ENCODE measurements at places on chromosomes 12 and 14. TPM values are rescaled to one million over a fixed set of nuclear protein-coding genes. Genes with fewer than 3 reads are reported as not detected.

Gene SYNE3
- polyA plus RNA-seq: 0.05 TPM

Gene LALBA
- not detected for polyA plus RNA-seq

Gene TAS2R31
- 0.28 TPM for polyA plus RNA-seq

Gene TROAP
- polyA plus RNA-seq: 49.3 TPM

Gene TPPP2
- not detected for polyA plus RNA-seq

Gene NDRG2
- 4.1 TPM for polyA plus RNA-seq

Gene AHNAK2
- polyA plus RNA-seq: 46.5 TPM

- peak; percentile 82 for DNase-seq
Measured at GRCh38 chr12:85182699-85183098, 97.3 kb upstream of the ALX1 start.

DNA sequence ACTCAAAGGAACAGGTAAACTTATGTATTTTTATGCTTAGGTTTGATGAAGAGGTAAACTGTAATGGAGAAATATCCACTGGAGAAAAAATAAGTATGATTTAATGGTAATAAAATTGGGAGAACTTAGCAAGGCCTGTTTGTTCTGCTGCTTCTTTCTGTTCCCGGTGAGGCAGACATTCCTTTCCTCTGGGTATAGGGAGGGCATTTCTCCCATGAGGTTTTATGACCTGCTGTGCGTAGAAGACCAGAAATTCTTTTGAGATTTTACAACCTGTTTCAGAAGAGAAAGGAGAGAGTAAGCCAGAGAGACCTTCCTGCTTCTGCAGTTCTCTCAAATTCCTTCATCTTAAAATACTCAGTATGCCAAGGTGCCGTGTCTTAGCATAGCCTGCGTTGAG is 139.4 kb upstream of the RMST start:
- no peak for DNase-seq

- DNase-seq: no peak
Measured at GRCh38 chr14:87691042-87691881, 301.7 kb downstream of the GALC start.

- DNase-seq: no peak
Measured at GRCh38 chr14:105325303-105325702, 10.8 kb downstream of the PACS2 start.

GRCh38 chr12:113582521-113583218 is 111.0 kb upstream of the LHX5 start:
- DNase-seq: no peak

DNA sequence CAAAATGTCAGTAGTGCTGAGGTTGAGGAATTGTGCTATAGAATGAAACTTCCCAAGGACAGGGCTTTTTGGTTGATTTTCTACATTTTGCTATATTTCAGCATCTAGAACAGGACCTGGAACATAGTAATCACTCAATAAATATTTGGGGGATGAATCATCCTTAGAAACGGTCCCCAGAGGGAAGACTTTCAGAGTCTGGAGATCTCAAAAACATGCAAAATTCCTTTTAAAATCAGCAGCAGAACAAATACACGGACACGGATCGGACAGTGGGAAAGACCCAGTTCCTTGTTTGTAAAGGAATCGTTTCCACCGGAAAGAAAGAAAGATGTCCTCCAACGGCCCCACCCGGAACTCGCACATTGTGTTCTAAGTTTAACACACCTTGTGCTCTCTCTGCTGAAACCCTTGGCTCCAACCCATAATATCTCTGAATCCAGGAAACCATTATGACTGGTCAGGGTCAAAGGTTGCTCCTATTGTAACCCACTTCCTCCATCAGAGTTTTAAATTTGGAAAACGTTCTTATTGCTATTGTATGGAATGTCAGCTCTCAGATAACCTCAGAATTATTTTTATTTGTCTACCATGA is 617.2 kb downstream of the MED13L start:
- DNase-seq: no peak

DNA sequence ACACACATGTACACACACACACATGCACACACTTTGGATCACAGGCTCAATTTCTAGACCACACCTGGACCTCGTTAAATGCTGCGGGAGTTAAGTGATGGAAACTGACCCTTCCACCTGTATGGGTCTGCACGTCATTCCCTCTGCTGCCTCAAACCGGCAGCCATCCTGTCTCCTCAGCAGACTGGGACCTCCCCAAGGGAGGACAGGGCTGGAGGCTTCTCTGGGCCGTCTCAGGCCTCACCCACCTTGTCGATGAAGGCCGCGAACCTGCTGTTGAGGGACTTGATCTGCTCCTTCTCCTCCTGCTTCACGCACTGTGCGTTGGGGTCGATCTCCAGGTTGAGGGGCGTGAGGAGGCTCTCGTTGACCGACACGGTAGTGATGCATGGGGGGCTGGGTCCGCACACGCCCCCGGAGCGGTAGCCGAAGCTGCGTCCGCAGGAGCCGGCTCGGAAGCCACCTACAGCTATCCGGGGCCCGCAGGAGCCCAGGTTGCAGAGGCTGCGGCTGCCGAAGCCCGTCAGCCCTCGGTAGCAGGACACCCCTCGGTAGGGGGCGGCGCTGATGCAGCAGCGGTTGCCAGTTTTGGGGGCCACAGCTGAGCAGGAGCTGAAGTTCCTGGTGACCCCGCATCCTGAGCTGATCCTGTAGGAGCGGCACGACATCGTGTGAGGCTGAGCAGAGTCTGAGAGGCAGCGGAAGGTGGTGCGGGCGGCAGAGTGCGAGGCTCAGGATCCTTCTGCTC is at the start of gene KRT85:
KRT85 (minus strand) TSS at position 744 of the 748 bp plus-strand sequence; CDS start at position 668, 76 bp downstream.
- DNase-seq: no peak

DNA sequence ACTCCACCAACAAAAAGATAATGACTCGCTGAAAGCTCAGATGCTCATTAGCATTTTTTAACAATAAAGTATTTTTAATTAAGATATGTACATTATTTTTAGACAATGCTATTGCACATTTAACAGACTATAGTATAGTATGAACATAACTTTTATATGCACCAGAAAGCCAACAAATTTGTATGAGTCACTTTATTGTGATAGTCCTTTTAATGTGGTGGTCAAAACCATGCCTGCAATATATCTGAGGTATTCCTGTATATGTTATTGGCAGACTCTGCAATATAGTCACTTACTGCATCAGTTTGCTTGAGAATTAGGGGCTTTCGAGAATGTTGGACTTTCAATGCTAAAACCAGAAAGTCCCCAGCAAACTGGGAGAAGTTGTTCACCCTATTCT is 51.7 kb upstream of the CCDC196 start:
- no peak for DNase-seq

GRCh38 chr12:15477761-15478160 is 155.5 kb downstream of the PTPRO start:
- DNase-seq: no peak

DNA sequence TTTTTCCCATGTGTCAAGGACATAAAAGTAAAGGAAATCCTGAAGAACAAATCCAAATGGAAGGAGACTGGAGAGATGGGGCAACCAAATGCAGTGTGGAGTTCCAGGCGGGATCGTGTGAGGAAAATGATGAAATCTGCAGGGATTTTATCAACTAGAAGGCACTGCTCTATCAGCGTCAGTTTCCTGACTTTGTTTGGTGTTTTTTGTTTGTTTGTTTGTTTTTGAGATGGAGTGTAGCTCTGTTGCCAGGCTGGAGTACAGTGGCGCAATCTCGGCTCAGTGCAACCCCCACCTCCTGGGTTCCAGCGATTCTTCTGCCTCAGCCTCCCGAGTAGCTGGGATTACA is 43.3 kb upstream of the GPR132 start:
- no peak for DNase-seq

- no peak for DNase-seq
Measured at GRCh38 chr12:76124456-76124855, 40.0 kb upstream of the NAP1L1 start.

- DNase-seq: no peak
Measured at GRCh38 chr12:113211160-113211559, 10.1 kb upstream of the TPCN1 start.

GRCh38 chr12:3266638-3267037 is 189.5 kb downstream of the TSPAN9 start:
- DNase-seq: no peak

DNA sequence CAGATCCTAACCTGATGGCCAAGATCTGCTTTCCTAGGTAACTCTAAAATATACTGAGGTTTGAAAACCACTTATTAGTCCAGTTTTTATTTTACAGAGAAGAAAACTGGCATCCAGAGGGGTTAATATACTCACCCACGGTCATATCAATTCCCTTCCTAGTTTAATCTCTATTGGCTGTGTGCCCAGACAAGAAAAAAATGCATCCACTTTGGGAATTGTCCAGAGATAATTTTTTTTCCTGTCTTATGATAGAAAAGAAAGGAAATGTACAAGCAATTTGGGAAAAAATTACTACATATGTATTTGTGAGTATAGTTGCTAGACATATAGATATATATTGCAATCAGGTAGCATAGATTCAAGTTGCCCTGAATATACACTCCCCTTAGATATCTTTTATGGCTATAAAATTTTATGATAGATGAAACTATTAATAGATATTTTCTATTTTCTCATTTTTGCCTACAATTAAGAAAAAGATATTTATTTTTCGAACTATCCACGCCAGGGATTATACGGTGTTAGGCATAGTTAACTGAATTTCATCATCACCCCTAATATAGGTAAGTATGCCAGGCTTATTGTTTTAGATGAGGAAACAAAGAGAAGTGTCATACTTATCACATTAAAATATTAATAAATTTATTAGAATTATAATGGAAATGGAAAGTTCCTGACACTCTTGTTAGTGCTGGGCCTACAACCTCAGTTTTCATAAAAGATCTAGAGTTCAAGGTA is 100.5 kb upstream of the SLC38A2 start:
- DNase-seq: no peak

DNA sequence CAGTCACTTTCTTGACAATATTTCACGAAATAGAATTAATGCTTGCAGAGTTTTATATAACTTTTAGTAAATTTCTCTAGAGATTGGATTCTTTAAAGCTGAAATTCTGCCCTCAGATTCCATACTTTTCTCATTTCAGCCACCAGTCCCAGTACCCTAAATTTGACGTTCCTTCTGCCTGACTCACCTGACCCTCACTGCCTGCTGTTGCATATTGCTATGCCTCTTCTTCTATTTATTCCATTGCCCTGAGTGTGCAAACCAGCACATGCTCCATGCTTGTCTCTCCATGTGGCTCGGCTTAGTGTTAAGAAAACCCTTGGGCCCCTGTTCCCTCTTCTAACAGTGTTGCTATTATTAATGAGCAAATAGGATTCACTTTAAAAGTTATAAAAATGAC is 533.3 kb downstream of the LRFN5 start:
- DNase-seq: no peak

GRCh38 chr12:92973614-92974013 is 44.5 kb upstream of the EEA1 start:
- peak; percentile 62 for DNase-seq

DNA sequence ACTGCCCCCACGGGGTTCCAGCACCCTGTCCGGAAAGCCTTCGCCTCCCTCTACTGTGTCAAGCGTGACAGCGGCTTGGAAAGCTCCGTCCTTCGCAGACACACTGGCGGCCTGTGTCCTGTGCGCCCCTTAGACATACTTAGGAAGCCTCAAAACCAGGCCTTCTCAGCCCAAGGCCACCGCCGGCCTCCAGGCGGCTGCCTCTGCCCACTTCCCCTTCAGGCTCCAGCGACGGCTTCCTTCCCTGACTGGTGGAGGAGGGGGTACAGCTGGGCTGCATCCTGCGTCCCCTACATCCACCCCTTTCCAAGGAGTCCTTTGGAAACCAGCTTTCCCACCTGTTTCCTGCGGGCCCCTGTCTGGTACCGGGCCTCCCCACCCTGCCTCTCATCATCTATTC is 2.5 kb upstream of the CACNA2D4 start:
- DNase-seq: no peak

DNA sequence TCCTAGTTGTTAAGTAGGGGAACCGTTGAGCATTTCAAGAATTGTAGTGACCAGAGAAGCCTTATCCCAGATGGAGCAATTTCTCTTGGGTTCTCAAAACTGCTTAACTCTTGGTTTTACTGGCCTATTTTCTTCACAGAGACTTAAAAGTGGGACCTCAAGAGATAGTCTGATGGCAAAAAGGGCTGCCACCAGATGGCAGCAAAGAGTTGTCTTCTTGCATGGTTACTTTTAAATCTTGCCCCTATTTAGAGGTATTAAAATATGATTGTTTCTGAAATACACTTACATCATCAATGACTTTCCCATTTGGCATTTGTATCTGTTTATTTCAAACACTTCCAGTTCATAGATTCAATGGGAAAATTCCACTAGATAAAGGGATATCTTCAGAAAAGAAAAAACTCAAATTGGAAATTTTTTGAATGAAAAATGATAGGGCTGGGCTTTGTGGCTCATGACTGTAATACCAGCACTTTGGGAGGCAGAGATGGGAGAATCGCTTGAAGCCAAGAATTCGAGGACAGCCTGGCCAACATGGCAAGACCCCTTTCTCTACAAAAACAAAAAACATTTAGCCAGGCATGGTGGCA is 69.9 kb upstream of the CNTN1 start:
- DNase-seq: peak; percentile 86

- DNase-seq: no peak
Measured at GRCh38 chr12:67638694-67639093, 9.9 kb upstream of the DYRK2 start.

DNA sequence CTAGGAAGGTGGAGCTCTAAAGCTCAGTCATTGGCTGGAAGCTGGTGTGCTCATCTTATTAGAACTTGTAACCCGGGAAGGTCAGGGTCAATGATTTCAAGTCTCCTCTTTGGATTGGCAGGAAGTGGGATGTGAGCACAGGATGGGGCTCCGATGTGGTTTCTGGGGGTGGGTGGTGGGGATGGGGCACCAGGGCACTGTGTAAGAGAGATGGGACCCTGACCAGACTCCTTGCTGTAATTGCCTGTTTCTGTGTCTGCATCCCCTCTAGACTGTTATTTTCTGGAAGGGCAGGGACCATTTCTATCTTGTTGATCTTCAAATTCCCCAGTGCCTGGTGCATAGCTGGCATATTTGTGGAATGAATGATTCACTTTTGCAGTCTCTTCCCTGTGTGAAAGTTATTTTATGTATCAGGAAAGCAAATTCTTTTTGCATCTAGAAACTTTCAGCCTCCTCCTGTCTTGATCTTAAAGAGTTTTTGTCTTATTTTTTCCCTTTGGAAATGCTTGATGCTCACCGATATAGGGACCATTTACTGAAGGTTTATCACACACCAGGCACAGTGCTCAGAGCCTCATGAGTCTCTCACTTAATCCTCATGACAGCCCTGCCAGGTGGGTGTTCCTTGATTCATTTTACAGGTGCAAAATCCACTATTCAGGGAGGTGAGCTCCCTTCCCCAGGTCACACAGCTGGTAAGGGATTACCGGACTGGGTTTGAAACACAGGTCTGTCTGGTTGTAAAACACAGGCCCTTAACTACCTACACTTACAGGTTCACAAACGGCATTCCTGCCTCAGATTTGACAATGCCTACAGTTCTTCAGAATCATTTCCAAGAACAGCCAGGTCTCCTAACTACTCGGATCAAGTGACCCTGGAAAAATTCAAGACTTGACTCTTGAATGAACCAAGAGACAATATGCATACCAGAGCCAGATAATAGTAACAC is 86.9 kb upstream of the IGF1 start:
- DNase-seq: peak; percentile 83

- DNase-seq: no peak
Measured at GRCh38 chr12:21984375-21984774, 43.1 kb upstream of the ABCC9 start.

- no peak for DNase-seq
Measured at GRCh38 chr14:50839048-50839447, 8.1 kb upstream of the NIN start.

Measured in A549 (cell line).